ENCODE measurements at places on chromosomes 11 and 22.

DNA sequence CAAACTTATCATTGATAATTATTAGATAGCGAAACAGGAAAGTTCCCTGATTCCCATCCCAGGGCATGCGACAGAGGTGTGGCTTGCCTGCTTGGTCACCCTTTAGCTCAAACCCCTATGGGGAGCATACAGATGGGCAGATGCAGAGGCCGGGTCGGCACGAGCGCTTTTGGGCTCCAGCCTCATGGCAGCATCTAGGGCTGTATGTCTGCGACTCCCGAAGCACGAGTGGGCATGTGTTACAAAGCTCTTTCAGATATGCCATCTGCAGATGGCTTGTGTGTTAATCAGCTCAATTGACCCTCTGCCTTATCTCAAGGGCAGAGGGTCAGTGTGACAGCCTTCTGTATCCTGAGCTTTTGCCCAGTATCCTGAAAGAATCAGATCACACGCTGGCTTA lies 2069.3 kb upstream of the RAG2 start:
- DNase-seq = no peak

DNA sequence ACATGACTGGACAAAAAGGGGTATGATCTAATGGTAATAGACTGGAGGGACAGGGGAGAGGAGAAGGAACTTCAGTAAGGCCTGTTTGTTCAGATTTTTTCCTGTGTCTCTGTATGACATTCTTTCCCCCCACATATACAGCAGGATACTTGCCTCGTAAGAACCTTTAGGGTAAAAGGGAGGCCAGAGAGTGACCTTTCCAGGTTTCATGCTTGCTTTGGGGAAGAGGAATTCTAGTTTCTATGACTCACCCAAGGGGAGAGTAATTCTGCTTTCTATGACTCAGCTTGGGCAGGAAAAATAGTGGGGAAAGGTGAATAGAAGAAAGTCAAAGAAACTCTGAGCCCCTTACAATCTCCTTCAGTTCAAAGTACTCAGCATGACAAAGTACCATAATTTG lies 457.0 kb downstream of the DLG2 start:
- DNase-seq = no peak

DNA sequence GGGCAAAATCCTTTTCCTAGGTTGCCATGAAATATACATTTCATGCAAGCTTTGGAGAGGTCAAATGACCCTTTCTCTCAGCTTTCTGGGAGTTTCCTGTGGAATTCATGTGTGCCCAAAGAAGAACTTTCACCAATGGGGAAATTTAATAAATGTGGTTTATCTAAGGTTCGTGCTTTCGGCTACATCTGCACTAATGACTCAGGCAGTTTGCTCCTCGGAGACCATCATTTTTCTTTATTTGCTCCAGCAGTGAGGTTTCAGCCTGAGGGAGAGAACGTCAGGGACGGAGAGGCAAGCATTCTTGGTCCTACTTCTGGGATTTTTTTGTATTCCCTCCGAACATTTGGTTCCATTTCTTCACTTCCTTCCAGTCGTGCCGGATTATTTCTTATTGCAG lies 85.2 kb downstream of the FLI1 start:
- DNase-seq = no peak

DNA sequence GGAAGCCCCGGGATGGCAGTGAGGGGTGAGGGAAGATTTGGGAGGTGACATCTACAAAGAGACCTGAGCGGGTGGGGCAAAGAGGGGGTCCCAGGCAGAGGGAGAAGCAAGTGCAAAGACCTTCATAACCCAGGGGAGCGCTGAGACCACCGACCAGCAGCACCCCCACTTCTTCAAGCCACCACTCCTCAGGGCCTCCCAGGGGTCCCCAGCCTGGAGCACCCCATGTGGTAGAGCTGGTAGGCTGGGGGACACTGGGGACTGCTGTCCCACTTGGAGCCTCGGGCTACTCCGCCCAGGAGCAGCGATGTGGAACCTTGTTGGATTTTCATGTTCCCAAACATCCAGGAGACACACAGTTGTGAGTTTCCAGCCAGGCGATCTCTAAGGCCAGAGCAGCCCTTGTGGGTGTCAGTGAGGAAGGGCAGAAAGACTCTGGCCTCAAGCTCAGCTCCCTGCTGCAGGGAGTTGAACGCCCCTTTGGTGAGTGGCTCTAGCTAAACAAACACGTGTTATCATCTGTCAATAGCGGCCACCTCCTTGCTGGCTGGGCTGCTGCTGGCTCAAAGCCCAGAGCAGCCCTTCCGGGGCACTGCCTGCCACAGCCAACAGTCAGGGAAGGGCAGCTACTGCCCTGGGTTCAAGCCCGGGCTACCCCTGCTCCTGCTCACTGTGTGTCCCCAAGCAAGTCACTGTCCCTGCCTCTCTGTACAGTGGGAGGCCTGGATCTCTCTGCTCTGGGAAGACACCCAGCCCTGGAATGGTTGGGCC lies 25.7 kb upstream of the CHKA start:
- DNase-seq = no peak

DNA sequence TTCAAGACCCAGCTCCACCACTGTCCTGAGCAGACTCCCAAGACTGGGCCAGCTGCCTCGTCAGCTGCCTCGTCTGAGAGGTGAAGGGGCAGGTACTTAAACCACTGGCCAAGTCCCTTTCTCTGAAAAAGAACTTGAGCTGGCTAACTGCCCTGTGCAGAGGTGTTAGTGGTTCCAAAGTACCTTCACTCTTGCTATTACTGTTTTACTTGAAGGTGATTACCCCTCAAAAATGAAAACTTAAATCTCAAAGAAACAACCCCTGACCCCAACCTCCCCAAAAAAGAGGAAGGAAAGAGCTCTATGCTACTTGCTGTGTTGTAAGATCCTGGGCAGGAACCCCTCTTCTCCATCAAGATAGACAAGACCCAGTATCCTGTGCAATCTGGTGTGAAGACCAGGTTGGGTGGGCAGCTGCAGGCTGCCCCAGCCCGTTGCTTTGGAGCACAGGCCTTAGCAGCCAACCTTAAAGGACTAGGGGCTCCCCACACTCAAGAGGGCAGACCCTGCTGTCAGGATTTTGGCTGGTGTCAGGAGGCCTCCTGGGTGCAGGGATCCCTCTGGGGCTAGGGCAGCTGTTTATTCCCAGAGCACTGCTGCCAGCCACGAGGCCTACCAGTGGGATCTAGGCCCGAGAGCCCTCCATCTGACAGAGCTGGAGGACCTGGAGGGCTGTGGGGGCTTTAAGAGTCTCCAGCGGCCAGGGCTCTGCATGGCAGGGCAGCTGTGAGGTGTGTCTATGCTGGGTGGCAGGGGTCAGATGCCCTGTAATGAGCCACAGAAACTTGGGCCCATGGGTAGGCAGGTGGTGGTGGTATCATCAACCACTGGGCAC lies 13.0 kb downstream of the GUCD1 start:
- no peak for DNase-seq

DNA sequence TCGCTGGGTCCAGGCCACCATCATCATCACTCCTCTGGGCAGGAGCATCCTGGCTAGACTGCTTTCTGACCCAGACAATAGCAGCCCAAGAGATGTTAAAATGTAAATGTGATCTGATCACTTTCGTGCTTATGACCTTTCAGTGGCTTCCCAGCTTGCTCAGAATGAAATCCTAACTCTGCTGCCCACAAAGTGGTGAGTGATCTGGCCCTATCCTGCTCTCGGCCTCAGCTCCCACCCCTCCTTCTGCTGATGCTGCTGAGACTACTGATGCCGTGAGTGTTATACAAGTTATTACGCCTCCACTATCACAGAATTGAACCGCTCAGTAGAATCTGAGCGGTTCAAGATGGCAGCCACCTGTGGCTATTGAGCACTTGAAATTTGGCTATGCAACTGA lies 26.2 kb downstream of the ELF5 start:
- no peak for DNase-seq

DNA sequence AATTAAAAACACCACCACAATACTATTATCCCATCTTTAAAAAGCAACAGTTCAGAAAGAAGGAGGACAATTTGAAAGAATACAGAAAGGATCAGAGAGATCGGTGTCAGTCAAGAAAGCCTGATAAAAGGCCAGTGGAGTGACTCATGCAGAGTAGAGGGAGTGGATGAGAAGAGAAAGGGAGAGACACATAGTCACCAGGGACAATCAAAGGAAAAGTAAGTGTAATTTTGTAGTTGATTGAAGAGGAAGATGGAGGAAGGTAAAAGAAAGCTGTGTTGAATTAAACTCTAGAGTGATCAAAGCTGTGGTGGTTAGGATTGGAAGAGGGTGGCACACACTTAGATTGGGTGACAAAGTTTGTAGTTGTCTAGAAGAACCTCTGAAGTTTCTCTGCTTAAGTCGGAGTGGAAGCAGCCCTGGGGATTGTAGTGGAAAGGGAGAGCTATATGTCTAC lies 14.1 kb downstream of the SPECC1L start:
- DNase-seq = no peak

DNA sequence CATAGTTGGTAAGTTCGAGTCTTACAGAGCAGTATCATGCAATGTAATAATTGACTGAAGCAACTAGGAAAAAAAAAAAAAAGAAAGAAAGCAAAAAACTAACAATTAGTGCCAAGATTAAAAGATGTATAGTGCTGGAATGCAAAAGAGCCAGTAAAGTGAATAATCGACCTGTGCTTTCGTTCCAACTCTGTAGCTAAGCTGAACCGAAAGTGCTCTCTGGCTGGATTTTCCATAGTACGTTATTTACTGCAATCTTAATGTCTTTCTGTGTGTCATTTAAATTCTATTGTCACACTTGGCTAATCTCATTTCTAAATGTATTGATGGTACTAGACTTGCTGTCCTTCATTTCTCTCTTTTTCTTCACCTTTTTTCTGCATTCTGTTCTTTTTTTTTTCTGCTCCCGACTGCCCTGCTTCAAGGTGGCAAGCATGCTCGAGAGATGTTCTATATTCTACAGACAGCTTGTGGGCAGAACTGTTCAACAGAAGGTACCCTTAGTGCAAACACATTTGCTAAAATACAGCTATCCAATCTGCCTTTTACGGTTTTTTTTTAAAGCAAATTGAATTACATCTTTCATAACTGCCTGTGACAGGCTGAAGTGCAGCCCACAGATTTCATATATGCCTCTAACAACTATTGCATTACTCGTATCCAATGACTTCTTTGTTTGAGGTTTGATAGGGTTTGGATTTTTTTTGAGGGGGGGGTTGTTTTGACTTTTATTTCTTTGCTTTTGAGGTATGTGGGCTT lies 204.2 kb upstream of the MTNR1B start:
- no peak for DNase-seq

- DNase-seq = no peak
These were observed 2.9 kb downstream of the NAGA start for GRCh38 chr22:42067671-42068251.

DNA sequence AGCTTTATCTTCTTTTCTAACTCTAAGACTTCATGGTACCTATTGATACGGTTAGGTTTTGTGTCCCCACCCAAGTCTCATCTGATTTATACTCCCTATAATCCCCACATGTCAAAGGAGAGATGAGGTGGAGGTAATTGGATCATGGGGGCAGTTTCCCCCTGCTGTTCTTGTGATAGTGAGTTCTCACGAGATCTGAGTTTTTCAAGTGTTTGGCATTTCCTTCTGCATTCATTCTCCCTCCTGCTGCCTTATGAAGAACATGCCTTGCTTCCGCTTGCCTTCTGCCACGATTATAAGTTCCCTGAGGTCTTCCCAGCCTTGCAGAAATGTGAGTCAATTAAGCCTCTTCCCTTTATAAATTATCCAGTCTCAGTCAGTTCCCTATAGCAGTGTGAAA lies 5.1 kb upstream of the FAT3 start:
- DNase-seq = no peak

GRCh38 chr22:20229916-20230775 lies 38.0 kb downstream of the RTN4R start:
- no peak for DNase-seq

DNA sequence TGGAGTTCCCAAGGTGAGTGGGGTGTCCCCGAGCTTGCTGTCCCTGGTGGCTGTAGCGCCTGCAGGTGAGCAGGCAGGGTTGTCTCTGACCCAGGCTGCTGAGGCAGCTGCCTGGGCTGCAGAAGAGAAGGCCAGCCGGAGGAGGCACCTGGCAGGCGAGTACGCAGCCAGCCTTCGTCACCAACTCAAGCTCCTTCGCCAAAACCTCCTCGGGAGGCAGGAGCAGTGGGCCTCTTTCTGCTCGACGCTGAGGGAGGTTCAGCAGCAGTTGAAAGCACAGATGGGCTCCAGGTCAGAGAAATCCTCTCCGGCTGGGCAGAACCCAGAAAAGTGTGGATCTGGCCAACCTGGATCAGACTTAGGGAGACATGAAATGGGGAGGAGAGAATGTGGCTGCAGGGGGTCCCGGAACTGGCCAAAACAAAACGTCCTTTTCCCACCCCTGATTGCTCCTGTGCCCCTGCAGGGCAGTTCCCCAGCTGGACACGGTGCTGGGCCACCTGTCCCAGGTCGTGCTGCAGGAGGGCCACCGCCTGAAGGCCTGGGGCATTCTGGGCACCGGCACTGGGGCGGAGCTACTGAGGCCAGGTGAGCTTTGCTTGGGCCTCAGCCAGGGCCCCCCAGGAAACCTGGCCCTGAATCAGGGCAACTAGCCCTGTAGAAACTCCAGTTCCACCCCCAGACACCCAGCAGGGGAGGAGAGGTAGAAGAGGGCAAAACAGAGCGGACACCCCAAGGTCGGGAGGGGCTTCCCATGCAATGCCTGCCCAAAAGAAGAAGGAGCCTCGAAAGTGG lies 56.7 kb downstream of the BTG4 start:
- DNase-seq = no peak
